Stimulated activated CD4-positive, alpha-beta T cell treated with anti-CD3 and anti-CD28 coated beads, Interleukin-2, amount 100 ng/mL, for 48 hours (primary cell): ENCODE measurements at places on chromosomes 12 and 14.

- no peak for DNase-seq
These were observed 200.9 kb upstream of the CAND1 start for GRCh38 chr12:67068204-67068731.

DNA sequence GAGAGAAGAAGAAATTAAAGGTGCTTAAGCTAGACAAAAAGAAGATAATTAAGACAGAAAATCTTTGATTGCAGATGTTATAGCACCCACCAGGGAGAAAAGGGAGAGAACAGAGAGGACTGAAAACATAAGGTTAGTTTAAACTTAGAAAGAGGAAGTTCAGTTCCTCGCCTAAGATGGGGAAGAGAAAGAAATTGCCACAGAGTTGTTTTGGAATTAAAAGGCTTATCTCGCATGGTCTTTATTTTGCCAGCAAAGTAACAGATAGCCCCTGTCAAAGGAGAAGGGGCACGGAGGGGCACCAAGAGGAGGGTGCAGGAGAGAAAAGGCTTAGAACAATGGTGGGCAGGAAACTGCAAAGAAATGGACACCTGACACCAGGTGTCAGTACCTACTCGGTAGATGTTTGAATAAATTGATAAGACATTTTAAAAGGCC lies 17.8 kb upstream of the OXA1L start:
- DNase-seq: no peak

DNA sequence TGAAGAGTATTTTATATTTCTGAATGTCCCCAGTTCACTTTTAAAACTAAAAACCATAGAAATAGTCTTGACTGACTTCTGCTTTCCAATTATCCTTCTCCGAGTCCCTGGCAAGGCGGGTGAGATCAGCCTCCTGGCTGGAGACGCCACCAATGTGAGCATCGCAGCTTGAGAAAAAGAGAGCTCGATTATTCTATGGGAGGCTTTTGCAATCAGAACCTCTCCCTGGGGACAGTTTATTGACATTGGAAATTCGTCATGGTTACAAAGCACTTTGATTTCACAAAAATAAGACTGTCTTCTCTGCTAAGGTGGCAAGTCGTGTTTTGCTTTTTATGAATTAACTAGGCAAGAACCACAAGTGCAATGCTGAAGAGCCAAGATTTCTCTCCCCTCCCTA lies 23.6 kb upstream of the GPHB5 start:
- no peak for DNase-seq

DNA sequence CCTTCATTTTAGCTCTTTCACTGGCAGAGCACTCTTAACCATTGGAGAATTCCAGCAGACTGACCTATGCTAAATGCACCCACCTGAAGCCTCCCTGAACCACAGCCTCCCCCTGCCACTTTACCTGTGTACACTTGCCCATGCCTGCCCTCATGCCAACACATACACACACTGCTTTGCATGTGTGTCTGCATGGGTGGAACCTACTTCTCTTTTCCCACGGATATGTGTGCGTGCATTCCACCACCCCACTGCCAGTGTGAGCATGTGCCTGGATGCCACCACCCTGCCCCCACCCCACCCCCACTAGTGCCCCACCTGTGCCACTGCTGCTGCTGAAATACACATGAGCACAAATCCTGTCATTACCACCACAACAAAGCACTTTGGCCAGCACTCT lies 49.5 kb upstream of the EEA1 start:
- no peak for DNase-seq

- no peak for DNase-seq
These were observed 59.1 kb downstream of the TTLL5 start for GRCh38 chr14:75720116-75720515.

GRCh38 chr14:41606532-41607303 lies at the start of gene LRFN5:
TSS of gene LRFN5 (plus strand) at chr14:41606876.
- no peak for DNase-seq

- no peak for DNase-seq
These were observed 19.3 kb downstream of the CHD8 start for GRCh38 chr14:21436567-21437062.

DNA sequence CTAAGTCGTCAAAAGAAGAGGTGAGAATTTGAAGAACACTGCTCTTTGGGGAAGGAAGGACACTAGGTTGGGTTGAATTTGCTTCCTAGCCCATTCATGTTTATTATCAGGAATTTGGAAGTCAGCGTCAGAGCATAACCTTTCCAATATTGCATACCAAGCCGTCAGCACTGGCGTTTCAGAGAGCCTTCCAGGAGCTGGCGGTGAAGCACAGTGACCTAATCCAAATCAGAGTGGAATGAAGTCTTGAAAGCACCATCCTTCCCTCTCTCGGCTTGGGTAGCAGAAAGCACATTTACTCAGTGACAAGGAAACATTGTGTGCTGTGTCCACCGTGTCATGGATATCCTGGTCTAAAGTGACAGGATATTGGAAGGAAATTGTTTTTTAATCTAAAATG lies 240.3 kb upstream of the PELI2 start:
- no peak for DNase-seq

GRCh38 chr12:132103542-132104308 lies 40.4 kb downstream of the DDX51 start:
- DNase-seq: no peak

DNA sequence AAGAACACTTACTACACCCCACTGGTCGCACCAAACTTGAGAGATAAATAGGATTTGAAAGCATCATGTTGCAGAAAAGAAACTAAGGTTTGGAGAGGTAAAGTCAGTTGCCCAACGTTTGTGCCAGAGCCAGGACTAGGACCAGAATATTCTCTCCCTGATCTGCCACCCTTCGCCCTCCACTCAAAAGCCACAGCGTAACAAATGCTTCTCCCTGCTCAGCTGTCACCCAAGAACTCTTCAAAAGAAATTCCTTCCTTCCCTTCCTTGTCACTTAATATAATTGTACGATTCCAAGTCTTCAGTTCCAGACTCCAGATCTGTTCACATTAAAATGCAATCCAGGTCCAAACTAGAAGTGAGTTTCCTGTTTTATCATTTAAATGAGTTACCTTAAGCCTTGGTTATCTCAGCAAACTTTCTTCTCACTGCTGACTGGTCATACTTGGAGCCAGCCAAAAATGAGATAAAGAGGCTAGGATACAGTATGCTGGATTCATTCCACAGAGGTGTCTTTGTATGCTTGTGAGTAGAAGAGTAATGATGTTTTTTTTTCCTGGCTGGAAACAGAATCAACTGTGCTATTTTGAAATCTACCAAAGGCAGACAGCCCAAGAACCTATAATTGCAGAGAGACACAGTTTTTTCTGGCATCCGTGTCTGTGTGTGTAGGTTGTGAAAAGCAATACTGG lies 12.8 kb upstream of the PPFIBP1 start:
- no peak for DNase-seq

GRCh38 chr14:68349900-68350629 lies 442.8 kb downstream of the ZFP36L1 start:
- DNase-seq: no peak

- DNase-seq: no peak
These were observed 68.6 kb downstream of the MARK3 start for GRCh38 chr14:103453791-103454190.

DNA sequence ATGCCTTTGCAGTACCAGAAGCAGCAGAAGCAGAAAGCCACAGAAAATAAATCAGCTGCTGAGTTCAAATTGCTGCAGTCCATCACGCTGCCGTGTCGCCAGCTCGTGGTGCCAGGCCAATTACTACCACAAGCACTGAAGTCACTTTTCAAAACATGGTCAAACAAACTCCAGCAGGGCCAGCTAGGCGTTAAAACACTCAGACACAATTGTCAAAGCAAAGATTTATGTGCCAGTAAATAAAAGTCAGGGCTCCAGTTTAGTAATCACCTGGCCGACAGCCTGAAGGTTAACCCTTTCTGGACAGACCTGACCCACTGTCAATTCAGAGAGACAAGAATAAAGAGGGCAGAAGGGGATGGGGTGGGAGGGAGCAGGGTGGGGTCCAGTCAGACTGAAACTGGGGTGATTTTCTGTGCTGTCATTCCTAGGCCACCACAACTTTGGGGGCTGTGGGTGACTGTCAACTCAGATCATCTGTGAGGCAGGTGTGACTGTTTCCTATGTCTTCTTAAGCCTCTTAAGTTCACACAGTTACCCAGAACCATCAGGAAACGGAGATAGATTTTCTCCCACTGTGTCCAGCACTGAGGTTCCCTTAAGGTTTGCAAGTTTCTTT lies 109.8 kb upstream of the FUT8 start:
- DNase-seq: no peak

DNA sequence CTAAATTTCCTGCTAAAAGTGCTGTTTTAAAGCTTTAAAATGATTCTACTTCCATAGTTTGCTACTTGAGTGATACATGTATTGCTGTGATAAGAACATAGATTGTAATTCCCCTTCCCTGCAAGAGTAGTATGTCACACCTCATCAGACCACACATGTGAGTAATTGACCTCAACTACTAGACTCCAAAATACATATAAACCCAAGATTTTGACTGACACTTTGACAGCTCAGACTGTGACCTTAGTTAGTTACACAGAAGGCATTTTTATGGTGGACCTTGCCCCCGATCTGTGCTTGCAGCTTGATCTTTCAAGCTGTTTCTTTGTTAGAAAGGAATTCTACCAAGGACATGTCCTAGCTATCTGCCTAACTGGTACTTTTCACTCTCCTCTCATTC lies 18.6 kb downstream of the APOBEC1 start:
- DNase-seq: no peak

- no peak for DNase-seq
These were observed 70.3 kb downstream of the GALNT4 start for GRCh38 chr12:89454080-89454848.

DNA sequence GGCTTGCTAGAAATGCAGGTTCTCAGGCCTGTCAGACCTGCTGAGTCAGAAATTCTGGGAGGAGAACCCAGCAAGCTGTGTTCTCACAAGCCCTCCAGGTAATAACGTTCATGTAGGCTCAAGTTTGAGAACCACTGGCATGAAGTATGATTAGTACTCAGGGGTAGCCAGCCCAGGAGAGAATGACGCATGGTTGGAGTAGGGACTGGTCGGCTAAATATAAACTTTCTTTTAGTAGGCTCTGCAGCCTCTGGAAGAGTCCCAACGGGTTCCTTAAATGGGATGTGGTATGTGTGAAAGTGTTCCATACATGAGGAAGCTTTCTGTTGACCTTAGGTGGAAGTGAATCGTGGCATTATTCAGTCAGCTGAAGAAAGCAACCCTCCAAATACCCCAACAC lies 209.3 kb downstream of the SLC41A2 start:
- no peak for DNase-seq
